ENCODE measurements at places on chromosomes 7 and 10. TPM values are rescaled to one million over a fixed set of nuclear protein-coding genes. Genes with fewer than 3 reads are reported as not detected.

GRCh38 chr10:71502190-71502589, 105.5 kb downstream of the CDH23 start:
- no peak for DNase-seq

GRCh38 chr7:114941692-114942091, 19.8 kb downstream of the MDFIC start:
- no peak for DNase-seq

- no peak for DNase-seq
These were observed 672.5 kb upstream of the ANKRD30A start for GRCh38 chr10:36452851-36453250.

GRCh38 chr10:29839826-29840515, 205.2 kb upstream of the SVIL start:
- DNase-seq = no peak

DNA sequence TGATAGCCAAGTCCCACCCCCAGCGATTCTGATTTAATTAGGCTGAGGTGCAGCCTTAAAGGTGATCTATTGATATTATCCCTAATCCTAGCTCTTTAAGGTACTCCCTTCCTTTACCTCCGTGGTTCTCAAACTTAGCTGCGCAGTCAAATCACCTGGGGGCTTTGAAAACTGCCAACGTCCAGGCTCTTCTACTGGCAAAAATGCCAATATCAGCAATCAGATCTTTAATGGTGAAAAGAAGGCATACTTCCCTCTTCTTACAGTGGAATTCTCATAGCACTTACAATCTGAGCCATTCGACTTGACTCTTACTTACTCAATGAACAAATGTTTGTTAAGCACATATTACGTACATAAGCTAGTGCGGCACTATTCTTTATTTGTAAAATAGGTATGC, 704 bp upstream of the SLC35B4 start:
- no peak for DNase-seq

DNA sequence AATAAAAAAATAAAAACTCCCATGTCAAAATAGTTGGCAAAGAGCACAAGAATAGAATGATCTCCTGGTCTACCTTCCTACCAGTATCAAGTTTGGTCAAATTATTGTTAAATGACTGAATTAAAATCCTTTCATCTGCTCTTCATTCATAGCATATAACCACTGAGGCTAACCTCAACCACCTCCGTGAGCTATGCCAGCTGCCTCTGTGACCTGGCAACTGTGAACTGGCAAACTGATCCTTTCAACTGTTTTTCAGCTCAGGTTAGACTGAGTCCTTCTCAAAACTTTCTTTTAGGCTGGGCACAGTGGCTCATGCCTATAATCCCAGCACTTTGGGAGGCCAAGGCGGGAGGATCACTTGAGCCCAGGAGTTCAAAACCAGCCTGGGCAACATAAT, 36.1 kb downstream of the NUDCD3 start:
- DNase-seq = no peak

DNA sequence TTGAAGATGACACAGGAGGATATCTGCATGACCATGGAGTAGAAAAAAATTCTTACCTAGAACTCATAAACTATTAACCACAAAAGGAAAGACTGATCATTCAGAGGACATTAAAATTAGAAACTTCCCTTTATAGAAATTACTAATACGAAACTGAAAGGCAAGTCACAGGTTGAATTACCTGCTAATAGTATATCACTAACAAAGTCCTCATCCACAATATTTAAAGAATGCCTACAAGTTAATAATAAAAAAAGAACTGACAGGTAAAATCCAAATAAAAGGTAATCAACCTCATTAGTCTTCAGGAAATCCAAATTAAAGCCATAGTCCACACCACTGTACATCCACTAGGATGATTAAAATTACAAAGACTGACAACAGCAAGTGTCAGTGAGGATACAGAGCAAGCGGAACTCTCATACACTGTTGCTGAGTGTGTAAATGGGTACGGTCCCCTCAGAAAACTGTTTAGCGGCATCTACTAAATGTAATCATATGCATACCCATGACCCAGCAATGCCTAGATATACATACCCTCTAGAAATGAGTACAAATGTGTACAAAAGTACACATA, 71.2 kb downstream of the ARHGAP21 start:
- no peak for DNase-seq

DNA sequence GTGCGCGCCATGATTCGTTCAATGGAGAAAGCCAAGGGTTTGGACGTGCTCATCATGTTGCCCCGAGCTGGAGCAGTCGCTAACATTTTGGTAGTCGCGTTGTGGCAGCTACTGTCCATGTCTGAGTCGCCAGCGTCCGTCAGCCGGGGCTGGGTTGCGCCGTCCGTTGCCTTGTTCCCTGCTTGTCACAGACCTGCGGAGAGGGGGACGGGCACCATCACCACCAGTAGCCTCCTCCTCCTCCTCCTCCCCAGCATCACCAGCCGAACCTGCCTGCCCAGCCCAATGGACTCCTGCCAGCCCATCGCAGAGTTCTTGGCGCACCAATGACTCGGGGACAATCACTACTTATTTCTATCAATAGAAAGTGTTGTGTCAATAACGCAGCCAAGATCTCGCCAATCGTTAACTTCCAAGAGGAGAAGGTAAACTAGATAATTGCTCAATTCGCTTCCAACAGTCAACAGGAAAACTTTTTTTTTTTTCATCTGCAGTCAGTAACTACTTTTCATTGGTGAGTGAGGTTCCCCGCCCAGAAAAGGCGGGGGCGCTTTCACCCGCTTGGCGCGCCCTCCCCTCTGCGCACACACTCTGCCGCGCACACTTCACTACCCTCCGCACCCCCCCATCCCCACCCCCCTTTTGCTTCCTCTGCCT, at the start of gene FEZF1:
FEZF1 (minus strand) TSS at position 432 of the 657 bp plus-strand sequence; CDS start at position 119, 313 bp downstream.
- no peak for DNase-seq

C10orf71 gene
- polyA plus RNA-seq = 36.6 TPM

CYP26C1 gene
- polyA plus RNA-seq = not detected

MMD2 gene
- not detected for polyA plus RNA-seq
